ENCODE measurements at places on chromosomes 11 and 22.

DNA sequence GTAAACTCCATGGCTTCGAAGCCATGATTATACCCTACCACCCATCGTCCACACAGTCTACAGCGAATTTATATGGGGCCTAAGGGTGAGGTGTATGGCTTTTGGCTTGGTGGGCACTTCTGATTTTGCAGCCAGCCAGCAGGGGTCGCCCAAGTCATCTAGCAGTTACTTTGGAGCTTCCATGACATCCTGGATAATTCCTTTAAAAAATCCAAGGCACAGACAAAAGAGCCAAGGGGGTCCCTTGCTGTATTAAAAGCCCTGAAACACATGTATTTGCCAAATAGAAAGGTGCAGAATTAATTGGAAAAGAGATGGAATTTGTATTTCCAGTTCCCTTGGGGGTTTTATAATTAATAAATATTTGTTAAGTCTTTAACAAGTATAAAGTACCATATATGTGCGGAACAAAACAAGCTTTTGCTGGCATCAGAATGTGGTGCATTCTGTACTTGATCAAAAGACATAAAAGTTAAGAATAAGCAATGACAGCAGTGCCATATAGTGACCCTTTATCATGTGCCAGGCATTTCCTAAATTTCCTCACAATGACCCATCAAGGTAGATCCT lies 132.8 kb upstream of the PITPNB start:
- DNase-seq, result no peak

GRCh38 chr11:69699213-69699612 lies 4.6 kb downstream of the FGF19 start:
- DNase-seq, result no peak

DNA sequence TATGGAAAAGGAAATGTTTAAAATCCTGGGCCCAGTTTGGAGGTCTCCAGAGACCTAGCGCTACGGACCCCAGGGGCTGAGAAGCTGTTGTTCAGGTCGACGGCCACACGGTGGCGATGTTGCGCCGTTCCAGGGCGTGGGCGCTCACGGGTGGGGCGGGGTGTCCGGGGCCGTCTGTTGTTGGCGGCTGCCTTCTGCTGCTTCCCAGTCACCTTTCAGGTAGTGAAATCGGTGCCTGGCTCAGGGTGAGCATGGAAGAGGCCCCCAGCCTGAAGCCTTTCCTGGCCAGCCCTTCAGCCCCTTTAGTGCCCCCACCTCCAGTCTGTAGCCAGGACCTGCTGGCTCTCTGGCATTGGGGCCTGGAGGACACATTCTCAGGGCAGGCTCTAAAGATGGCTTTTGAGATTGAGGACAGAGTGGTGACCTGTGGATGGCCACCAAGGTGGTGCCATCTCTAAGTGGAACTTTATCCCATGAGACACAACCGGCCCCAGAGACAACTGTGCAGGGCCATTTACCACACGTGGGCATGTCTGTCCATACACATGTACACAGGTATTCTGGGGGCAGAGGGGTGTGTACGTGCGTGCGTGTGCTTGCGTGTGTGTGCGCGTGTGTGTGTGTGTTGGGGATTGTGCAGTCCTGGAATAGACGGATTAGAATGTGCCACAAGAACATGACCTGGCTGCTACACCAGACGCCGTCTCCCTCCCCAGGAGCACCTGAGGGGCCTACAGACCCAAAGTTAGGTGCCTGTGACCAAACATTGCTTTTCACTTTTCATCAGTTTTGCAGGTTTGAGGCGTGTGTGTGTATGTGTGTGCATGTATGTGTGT lies 53.8 kb downstream of the ST14 start:
- DNase-seq, result peak; percentile 70

DNA sequence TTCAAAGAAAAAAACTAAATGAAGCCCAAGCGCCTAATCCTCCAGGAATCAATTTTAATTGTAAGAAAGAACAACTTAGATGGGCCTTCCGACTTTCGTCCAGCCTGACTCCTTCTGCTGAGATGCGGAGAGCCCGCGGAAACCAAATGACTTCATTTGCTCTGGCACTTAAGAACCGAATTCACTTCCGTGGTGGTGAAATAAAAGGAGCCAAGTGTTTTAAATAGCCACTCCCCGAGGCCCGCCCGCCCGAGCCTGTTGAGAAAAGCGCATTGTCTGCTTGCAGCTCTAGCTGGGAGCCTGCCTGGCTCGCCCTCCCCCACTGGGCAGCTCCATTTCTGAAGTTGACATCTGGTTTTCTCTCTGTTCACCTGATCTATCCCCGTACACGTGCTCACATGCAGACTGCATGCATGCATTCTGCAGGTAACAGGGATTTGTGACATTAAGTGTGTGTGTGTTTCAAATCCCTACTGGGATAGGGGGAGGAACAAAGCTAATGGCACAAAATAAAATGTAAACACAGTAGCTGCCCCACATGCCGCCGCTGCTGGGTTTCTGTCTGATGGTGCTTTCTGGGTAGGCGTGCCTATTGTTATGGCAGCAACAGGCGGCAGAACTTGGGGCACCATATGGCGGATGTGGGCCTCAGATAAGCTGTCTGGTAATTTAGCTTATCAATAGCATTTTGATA lies 6.2 kb downstream of the TEAD1 start:
- no peak for DNase-seq

DNA sequence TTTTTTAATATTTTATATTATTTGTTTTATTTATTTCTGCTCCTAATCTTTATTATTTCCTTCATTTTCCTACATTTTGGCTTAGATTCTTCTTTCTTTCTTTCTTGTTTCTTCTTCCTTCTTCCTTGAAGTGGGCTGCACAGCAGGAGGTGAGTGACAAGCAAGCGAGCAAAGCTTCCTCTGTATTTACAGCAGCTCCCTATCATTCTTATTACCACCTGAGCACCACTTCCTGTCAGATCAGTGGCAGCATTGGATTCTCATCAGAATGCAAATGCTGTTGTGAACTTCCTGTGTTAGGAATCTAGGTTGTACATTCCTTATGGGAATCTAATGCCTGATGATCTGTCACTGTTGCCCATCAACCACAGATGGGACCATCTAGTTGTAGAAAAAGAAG lies 784.9 kb upstream of the LUZP2 start:
- DNase-seq, result no peak

GRCh38 chr22:32628628-32629572 lies 154.3 kb downstream of the FBXO7 start:
- no peak for DNase-seq

DNA sequence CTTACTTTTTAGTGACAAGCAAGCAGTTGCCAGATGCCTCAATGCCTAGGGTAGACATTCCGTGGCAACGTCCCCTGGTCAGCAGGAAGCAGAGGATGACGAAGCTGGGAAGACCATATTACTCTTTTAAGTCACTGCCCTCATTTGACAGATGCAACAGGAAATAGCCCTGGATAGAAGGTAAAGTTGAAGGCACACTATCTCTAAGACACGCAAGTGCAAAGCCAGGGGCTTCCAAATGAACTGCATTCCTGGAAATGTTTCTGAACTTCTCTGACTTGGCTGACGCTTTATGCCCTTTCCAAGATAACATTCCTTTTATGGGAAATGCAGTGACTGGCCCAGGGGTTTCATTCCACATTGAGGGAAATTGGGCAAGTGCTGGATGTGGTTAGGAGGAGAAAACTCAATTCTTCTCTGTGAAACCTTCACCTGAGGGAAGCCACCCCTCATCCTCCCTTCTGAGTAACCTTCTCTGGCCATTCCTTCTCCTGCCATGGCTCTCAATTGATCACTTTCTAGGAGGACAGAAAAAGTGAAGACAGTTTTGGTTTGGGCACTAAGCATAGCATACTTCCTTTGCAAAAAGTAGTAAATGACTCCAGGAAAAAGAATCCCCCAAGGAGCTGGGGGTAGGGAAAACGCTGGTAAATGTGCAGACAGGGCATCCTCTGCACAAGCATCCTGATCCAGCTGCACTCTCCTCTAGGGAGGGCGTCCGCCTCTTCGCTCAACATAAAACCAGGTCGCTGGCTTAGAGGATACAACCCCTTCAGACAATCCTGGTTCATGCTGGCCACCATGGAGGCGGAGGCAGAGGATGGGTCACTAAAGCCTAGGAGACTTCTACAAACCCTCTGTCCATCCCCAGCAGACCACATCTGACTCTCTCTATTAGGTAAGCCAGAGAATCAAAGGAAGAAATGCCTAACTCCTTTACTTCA lies 14.5 kb downstream of the PCSK7 start:
- no peak for DNase-seq

GRCh38 chr22:23104187-23104971 lies 34.1 kb downstream of the GNAZ start:
- no peak for DNase-seq

DNA sequence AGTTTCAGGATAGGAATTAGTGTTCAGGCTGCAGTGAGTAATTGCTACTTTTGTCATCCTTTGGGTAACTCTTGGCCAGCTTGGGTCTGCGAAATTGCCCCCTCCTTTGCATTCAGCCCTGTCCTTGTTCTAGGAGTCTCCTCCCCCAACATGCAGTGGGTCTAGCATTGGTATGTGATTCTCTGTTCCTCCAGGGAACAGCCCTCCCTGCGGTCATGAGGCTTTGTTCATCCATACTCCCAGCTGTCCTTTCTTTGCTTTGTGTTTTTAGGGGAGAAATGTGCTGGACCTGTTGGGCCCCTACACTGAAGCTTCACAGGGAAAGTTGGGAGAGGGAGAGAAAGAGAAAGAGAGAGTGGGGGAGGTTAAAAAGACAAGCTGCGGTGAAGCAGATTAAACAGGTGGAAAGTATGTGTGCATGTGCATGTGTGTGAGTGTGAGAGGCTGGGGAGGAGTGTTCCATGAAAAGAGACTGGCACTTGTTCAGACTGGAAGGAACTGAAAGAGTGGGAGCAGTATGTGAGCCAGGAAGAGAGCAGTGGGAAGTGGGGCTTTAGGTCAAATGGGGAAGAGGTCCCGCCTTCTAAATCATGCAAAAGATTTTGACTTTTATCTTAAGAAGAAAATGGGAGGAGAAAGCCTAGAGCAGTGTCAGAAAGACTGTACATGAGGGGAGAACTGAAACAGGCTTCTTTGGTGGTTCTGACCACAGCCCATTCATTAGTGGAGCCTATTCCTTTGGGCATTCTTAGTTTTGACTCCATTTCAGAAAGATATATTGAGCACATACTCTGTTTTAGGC lies 17.9 kb upstream of the SESN3 start:
- DNase-seq, result no peak

DNA sequence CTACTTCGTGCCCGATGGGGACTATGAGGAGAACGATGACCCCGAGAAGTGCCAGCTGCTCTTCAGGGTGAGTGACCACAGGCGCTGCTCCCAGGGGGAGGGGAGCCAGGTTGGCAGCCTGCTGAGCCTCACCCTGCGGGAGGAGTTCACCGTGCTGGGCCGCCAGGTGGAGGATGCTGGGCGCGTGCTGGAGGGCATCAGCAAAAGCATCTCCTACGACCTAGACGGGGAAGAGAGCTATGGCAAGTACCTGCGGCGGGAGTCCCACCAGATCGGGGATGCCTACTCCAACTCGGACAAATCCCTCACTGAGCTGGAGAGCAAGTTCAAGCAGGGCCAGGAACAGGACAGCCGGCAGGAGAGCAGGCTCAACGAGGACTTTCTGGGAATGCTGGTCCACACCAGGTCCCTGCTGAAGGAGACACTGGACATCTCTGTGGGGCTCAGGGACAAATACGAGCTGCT lies 751 bp downstream of the FIBIN start:
- DNase-seq, result no peak

- DNase-seq, result no peak
Measured at GRCh38 chr11:46345131-46345597, 2.1 kb upstream of the DGKZ start.

DNA sequence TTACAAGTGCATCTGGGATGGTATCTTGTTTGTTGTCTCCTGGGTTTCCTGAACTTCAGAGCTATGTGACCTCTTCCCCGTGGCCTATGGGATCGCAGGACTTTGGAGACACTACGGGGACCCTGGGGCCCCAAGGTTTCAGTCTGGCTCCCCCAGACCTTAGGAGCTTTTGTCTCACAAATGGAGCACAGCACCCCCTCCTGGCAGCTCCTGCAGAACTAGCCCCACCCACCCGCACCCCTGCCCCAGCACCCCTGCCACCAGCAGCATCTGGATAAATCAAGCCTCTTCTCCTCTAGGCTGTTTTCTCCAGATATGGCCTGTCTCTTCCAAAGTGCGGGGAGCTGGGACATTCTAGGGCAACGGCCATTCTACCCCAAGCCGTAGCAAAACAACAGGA lies 10.4 kb downstream of the RCOR2 start:
- DNase-seq, result peak; percentile 52

- DNase-seq, result no peak
Measured at GRCh38 chr22:32034275-32034674, 8.8 kb upstream of the SLC5A1 start.

- DNase-seq, result no peak
Measured at GRCh38 chr11:129265125-129265788, 73.1 kb upstream of the ARHGAP32 start.

Measured in activated CD4-positive, alpha-beta T cell treated with anti-CD3 and anti-CD28 coated beads, Interleukin-2, amount 50 U/mL, for 4 hours (primary cell).